Naive thymus-derived CD8-positive, alpha-beta T cell (primary cell): ENCODE measurements at places on chromosomes 6 and 20.

DNA sequence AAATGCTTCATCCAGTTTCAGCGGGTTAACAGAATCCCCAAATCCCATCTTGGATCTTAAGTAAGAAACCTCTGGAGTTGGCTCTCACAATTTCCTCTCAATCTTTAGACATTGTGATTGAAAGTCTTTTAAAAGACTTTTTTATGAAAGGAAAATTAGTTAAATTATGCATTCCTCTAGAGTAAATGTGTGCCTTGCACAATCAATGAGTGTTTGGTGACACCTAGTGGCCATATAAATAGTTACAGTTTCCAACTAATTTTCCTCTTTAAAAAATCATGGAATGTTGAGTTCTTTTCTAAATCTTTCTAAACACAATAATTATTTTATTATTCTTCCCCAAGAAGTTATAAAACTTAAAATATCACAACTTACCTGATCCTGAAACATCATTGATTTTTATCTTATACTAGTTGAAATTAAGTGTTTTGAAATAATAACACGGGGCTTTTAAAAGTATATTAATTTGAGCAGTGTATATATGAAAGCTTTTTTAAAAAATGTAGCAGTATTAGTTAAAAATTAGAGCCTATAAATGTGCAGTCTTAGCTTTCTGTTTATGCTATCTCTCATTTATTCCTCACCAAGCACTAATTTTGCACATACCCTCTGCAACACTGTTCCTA is 66.4 kb downstream of the PKHD1 start:
- no peak for DNase-seq

- no peak for DNase-seq
Observed at GRCh38 chr6:137240168-137240567, 21.0 kb upstream of the IFNGR1 start.

DNA sequence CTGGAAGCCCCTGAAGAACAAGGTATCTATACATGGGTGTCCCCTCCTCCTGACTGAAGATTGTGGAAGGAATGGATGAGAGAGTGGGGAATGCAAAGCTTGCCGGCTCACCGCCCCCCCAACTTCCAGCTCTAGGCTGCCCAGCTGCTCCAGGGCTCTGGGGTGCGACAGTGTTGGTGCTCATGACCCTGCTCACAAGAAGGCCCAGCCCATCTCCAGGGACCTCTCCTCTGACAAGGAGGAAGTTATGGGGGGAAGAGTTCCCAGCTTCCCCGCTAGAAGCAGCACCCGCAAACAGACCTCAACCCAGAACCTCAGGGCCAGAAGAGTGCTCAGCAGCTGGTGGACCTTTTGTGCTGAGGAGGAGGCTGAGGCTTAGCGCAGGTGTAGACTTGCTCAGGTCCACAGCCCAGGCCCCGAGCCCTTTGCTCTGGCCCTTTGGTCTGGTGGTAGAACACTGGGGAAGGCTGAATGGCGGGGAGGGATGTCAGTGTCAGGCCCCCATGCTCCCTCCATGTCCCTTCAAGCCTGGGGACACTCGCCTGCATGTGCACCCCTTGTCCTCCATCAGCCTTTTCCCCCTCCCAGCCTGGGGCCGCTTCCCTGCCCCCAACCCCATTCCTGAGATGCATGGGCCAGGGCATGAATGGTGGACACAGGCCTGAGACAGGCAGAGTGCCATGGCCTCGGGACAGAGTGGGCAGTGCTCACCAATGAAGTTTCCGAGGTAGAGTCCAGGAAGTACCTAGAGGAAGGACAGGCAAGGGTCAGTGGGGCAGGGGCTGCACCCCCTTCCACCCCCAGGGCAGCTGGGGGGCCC is 1.3 kb downstream of the DUSP15 start:
- no peak for DNase-seq

- no peak for DNase-seq
Observed at GRCh38 chr6:24883618-24884017, 52.1 kb downstream of the RIPOR2 start.
